Activated T-helper 1 cell treated with Interleukin-2 at 50 U/mL for 16 hours (primary cell): ENCODE measurements at places on chromosomes 12 and 14.

DNA sequence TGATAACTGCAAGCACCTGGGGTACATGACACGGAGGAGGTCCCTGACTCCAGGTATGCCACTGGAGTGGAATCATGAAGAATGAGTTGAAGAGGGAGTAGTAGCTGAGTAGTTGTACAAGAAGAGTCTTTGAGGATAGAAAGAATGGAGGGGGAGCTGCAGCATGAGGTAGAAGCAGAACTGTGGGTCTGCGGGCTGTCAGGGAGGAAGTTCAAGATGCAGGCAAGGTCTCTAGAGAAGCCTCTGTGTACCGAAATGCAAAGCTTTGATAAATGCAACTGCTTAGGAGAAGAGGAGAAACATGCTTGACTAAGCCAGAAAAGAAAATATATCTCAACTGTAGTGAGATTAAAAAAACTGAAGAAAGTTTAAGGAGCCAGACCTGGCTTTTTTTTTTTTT is 91.5 kb downstream of the CPNE8 start:
- no peak for DNase-seq

- no peak for DNase-seq
Observed at GRCh38 chr14:31457665-31458659, 656 bp upstream of the DTD2 start.

GRCh38 chr14:50308363-50308915 is 3.6 kb downstream of the L2HGDH start:
- no peak for DNase-seq

- no peak for DNase-seq
Observed at GRCh38 chr12:44118946-44119345, 283.1 kb downstream of the TMEM117 start.

GRCh38 chr12:4252601-4253000 is 21.0 kb upstream of the CCND2 start:
- no peak for DNase-seq

DNA sequence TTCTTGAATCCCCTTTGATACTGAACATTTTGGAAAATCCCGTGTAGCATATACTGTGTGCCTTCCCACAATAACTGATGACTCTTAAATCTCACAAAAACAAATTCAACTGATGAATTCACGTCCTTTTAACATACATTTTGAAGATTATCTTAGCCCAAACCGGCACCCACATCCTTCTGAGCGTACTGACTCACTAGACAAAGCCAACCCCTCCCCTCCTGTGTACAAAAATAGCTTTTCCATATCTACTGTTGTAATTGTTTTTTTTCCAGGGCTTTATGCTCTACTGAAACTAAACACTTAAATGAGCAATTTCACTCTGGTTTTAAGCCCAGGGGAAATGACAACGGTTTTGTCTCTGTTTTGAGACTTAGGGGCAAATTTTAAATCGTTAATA is 109.4 kb upstream of the ATF7IP start:
- peak; percentile 26 for DNase-seq

DNA sequence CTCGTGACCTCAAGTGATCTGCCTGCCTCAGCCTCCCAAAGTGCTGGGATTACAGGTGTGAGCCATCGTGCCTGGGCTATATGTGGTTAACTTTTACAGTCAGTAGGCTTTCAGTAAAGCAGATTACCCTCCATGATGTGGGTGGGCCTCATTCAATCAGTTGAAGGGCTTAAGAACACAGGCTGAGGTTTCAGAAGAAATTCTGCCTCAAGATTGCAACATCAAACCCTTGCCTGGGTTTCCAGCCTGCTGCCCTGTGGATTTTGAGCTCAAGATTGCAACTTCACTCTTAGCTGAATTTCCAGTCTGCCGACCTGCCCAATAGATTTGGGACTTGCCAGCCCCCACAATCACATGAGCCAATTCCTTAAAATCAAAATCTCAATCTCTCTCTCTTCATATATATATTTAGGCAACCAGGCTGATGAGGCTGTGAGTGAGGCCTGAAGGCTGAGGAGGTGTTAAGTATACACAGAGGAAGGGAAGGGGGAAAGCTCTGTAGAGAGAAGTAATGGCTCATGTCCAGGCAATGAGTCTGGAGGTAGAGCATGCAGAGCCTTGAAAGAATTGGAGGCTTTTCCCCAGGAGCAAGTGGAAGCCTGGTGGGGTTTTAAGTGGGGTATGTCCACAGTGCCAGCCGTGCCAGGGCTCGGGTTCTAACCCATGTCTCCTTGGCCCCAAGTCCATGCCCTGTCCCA is 33.3 kb upstream of the ACTN1 start:
- DNase-seq = no peak

DNA sequence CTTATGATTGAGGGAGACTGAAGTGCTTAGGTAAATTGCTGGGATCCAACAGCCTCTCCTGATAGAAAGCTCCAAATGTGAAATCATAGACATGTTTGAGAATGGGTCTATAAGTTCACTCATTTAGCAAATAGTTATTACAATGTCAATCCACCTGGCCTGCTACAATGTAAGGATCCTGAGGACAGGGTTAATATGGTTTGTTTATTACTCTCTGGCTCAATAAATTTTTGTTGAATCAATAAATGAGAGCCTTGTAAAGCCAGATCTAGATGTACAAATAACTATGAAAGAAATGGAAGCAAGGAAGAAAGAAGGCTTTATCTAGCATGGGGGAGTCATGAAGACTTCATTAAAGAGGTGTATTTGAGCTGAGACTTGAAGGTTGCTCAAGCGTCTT is 165.6 kb upstream of the IGF1 start:
- DNase-seq = no peak

DNA sequence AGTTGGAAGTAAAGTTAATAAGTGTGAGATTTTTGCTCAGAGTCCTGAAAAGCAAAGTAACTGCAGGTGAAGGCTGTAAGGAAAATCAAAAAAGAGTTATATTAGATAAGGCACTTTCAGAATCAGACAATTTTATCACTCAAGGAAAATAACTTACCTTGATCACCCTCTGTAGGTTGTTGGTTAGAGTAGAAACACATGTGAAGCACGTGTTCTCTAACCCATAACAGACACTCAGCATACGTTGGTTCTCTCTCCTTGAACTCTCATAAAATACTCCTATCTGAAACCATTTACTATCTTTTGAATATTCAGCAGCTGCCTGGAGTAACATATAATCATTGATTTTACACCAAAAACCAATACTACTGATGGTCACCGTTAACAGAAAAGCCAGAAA is 335.5 kb downstream of the KCNH5 start:
- DNase-seq = no peak

DNA sequence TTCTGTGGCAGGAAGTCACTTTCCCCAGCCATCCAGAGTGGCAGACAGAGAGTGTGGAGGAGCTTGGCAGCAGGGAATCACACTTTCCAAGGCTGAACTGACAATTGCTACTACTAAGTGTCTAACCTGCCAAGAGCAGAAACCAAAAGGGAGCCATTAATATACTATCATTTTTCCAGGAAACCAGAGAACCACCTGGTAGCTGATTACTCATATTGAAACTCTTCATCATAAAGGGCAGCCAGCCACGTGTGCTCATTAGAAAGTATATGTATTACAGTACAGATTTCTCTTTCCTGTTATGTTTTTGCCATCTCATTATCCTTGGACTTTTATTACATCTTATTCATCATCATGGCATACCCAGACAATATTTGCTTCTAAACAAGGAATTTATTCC is 374.9 kb downstream of the GXYLT1 start:
- DNase-seq = no peak

- DNase-seq = no peak
Observed at GRCh38 chr14:59026081-59026480, 162.4 kb upstream of the DAAM1 start.

GRCh38 chr14:74977164-74977900 is 21.9 kb upstream of the PGF start:
- no peak for DNase-seq

DNA sequence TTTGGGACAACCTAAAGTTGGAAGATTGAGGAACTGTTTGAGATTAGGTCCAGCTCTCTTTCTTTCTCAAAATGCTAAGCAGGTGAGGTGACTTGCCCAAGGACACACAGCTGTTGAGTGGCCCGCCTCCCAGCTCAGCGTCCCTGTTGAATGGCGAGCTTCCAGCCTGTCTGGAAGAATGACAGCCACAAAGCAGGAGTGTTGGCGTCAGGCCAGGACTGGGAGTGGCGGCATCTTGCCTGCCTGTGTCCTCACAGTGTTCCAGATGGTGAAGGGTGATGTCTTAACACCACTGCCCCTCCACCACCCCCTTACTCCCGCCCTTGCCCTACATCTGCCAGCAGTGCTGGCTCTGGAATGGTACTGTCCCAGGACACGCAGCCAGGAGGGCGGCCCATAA is 4.4 kb upstream of the CEBPE start:
- no peak for DNase-seq

- no peak for DNase-seq
Observed at GRCh38 chr12:66538970-66539369, 139.9 kb downstream of the GRIP1 start.

DNA sequence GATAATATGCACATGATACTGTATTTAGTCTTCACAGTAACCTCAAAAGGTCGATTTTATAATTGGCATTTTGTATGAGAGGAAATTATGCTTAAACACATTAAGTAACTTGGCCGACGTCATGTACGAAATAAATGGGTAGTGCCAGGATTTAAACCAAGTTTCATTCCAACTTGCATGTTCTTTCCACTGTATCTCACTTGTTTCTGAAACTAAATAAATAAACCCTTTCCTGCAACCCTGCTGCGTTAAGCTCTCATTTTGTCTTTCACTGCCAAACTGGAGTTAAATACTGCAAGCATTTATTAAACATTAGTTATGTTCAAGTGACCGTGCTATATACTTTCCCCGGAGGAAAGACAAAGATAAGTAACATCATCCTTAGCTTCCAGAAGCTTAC is 293.9 kb upstream of the PRKD1 start:
- DNase-seq = no peak

DNA sequence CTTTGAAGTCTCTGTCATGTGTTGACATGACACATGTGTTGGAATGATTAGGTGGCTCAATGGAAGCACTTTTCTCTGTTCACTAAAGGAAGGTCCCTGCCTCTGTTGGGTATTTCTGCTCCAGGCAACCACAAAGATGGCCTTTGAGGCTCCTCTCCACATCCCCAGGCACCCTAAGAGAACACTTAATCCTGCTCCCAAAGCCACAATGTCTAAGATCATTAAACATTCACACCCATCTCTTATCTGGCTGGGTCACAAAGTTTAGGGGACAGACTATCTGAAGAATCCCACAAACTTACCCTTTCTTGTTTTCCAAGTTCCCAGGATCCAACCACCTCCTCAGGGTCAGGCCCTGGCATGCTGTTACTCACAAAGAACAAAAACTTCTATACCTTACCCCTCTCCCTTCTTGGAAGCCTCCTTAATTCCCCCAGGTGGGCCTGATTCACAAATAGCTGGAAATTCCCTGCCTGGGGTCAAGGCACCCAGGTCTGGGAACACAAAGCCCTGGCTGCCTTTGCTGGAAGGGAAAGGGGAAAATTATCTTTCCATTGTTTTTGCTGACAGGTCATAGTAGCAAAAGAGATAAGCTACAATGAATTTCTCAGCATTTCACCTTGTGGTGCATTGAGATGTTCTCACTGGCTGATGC is 333.7 kb downstream of the PCNX1 start:
- DNase-seq = no peak

DNA sequence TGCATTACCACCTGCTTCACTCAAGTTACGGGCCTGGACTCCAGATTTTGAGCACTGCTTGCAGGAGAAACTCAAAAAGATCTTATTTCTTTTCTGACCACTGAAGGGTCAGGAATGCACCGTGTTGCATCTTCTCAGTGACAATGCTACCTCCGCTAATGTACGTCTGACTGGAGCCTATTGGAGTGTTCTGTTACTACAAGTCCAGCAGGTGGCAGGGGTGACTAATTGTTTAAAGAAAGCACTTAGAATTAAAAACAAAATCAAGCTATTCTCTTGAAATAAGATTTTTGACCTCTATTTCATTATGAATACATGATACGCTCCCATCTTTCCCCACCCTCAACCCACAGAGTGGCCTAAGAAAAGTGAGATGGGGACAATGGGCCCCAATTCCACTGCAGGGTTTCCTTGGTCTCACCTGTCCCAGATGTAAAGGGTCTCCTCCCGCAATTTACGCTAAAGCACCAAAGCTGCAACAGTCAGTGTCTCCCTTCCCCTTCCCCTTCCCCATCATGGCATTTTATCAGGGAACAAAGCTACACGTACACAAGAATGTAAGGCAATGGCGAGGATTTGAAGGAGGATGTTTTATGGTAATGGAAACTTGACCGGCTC is 2.2 kb downstream of the TBPL2 start:
- no peak for DNase-seq

DNA sequence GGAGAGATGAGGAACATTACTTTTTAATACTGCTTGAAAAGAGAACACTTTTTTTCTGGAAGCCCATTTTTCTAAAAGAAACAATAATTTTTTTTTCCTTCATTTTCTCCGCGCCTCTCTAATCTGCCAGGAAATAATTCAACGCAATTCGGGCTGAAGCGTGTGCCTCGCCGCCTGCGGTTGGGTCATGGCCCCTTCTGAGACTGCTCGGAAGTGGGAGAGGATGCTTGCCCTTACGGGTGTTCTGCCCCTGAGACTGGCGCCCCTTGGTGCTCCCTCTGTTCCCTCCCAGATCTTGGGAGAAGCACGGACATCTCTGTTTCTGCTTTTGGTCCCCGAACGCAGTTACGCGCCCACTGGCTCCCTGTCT is 332 bp upstream of the TBC1D30 start:
- no peak for DNase-seq

DNA sequence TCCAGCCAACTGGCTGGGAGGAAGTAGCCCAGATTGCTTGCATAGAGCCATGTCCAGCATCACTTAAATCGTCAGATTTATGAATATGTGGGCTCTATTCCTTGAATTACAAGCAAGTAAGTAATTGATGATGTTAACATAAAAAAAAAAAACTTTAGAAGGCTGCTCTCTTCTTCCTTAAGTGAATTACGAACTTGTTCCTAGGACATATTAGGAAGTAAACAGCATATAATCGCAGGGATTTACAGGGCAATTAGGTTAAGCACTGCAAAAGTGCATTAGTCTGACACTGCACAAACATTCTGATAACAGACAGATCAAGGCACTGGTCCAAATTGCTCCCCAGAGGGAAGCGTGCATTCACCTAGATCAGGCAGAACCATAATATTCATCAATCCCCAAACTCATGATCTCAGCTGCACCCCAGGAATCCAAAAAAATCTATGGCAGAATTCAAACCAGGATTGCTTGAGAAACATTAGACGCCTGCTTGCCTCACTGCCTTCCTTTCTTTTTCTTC is 293.2 kb downstream of the TMEM132D start:
- no peak for DNase-seq

DNA sequence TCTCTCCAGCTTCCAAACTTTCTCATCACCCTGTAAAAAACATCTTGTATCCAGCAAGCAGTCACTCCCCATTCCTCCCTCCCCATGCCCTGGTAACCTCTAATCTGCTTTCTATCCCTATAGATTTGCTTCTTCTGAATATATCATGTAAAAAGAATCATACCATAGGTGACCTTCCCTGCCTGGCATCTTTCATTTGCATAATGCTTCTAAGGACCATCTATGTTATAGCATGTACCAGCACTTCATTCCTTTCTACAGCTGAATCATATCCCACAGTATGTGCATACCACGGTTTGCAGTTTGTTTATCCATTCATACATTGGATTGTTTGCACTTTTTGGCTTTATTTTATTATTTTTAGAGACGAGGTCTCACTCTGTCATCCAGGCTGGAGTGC is 22.9 kb upstream of the VPS37B start:
- no peak for DNase-seq
